ENCODE measurements at places on chromosomes 13 and 19.

DNA sequence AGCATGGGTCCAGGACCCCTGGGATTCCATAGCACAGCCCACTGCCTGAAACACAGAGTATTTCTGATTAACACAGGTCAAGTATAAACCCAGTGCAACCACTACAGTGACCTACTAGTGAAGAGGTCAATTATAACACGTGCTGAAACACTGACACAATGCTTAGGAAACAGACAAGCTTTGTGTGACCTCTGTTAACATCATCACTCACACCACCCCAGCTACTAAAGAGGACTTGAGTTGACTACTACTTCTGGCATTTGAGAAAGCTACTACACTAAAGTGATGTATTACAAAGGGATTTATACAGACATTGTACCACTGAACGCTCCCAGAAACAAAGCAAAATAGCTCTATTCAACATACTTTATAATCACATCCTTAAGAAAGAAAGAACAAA lies 1935.9 kb upstream of the PCDH20 start:
- DNase-seq: no peak

DNA sequence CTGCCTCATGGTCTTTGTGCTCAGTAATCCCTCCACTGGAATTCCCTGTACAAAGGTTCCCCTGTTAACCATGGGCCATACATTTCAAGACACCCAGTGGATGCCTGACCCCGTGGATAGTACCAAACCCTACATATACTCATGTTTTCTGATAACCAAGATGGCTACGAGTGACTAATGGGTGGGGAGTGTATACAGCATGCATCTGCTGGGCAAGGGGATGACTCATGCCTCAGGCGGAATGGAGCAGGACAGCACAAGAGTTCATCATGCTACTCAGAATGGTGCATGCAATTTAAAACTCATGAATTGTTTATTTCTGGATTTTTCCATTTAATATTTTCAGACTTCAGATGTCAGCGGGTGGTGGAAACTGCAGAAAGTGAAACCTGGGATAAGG lies 13.3 kb upstream of the FGF9 start:
- DNase-seq: no peak

DNA sequence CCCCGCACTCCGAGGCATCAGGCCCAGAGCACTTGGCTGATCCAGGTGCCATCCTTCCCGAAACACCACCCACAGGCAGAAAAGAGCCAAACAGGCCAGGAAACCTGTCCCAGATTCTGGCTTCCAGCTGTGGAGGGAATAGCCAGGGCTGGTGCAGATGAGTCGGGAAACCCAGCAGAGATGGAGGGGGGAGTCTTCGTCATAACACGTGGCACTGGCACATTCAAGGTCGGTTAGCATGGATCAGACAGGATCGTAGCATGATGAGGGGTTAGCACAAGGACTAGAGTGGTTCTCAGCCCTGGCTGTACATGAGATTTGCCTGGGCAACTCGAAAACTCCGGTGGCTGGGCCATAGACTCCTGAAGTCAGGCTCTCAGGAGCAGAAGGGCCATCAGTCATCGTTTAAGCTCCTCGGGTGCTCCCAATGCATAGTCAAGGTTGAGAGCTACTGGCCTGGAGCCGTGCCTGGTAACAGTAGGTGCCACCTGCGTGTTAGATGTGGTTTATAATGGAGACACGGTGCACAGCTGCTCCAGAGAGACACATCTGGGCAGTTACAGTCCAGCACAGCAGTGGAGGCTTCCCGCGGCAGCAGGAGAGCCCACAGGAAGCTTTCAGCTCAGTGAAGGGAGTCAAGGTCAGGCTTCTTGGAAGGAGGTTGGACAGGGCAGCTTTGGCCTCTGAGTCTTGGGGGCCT lies 6.3 kb downstream of the CYTH2 start:
- DNase-seq: no peak

DNA sequence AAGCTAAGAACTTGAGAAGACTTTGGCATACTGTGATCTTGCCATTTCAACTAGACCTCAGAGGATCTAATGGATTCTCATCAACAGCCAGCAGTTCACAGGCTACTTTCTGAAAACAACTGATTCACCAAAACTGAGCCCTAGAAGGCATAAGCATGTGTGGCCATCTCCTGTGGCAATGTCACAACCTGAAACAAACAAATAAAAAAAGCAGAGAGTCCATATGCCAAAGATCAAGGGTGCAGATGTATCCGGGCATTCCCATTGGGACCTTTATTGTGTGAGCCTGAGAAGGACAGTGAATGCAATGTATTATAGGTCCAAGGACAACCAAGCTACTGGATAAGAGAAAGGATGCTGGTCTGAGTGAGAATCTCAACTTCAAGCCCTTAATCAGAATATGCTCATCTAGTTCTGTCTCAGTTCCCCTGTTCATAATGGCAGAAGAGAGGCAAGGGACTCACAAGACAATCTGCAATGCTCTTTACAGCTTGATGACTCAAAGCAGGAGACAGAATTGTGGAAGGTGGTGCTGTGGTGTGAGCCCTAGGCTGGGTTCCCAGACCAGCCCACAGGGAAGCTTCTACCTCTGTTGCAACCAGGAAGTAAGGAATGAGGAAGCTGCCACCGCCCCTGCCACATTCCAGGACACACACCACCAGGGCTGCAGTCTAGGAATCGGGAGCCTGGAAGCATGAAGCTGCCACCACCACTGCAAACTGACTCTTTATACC lies 133.7 kb downstream of the RAP2A start:
- no peak for DNase-seq

- DNase-seq: no peak
Observed at GRCh38 chr19:10078329-10078728, 7.8 kb upstream of the SHFL start.

DNA sequence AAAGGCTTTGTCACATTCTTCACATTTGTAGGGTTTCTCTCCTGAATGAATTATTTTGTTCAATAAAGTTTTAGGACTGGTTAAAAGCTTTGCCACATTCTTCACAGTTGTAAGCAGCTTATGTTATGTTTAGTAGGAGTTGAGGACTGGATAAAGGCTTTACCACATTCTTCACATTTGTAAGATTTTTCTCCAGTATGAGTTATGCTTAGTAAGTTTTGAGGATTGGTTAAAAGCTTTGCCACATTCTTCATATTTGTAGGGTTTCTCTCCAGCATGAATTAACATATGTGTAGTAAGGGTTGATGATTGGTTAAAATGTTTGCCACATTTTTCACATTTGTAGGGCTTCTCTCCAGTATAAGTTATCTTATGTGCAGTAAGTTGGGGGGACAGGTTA lies 79.9 kb downstream of the ZNF431 start:
- DNase-seq: no peak

DNA sequence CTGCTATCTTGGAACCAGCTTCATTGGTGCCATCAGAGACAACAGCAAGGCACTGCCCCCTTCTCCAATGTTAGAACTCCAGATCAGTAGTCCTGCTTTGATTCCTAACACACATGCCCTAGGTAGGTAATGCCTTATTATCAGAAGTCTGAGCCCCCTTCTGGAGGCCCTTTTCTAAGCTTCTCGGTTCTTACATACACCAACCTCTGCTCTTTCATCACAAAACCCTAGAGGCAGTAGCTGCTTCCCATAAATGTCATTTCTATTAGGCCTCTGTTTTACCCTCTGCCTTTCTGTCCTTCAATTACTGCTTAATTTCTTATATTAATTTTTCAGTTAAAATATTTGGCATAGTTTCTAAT lies 65.3 kb upstream of the KLHL1 start:
- no peak for DNase-seq

GRCh38 chr13:37531049-37531448 lies 67.5 kb downstream of the POSTN start:
- DNase-seq: no peak

DNA sequence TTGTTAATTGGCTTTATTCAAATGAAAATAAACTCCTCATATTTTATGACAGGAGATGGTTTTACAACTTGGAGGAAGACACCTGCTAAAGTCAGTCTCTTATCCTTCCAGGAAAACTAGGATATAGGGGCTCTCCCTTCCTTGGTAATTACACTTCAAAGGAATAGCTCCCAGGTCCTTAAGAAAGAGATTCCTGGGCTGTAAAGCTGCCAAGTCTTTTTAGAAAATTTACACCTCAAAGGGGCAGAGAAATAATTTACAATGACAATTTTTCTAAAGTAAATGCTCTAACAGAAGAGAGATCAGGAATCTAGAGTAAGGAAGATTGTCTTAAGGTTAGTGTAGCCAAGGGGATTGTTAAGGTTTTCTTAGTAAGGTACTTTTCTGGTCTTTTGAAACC lies 1359.0 kb downstream of the OLFM4 start:
- no peak for DNase-seq

DNA sequence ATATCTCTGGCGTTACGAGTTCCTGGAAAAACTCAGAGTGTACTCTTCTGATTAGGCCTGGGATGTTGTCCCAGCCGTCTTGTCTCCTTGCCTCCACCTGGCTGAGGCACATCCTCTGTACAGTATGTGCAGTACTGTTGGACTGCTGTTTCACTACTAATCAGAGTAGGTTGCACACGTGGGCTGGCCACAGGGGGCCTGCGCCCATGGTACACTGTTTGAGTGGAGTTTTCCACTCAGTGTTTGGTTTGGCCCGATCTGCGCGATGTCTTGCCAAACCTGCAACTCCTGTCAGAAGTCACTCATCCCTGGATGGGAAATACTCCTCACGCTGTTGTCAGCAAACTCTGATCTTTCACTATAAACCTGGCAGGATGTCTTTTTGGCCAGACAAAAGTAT lies 189.6 kb upstream of the CSNK1A1L start:
- no peak for DNase-seq

DNA sequence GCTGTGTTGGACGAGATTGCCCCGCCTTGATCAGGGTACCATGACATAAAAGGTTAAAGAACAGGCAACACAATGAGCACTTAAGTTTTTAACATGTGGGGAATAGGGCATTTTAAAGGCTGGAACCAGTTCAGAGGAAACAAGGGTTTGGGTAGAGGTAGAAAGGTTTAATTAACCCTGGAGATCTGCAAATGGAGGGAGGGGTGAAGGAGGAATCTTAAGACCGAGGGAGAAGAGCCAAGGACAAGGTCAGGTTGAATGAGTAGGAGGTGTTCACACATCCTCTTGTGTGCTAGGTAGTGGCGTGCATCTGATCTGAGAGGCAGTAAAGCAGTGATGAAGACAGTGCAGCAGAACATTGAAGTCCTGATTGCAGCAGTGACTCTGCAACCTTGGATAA lies 28.5 kb downstream of the SKA3 start:
- no peak for DNase-seq

GRCh38 chr19:21705393-21705792 lies 62.0 kb downstream of the ZNF100 start:
- DNase-seq: no peak

- DNase-seq: no peak
Observed at GRCh38 chr19:29287061-29287460, 74.1 kb upstream of the UQCRFS1 start.

- no peak for DNase-seq
Observed at GRCh38 chr13:40786568-40786996, 2.8 kb upstream of the SLC25A15 start.

DNA sequence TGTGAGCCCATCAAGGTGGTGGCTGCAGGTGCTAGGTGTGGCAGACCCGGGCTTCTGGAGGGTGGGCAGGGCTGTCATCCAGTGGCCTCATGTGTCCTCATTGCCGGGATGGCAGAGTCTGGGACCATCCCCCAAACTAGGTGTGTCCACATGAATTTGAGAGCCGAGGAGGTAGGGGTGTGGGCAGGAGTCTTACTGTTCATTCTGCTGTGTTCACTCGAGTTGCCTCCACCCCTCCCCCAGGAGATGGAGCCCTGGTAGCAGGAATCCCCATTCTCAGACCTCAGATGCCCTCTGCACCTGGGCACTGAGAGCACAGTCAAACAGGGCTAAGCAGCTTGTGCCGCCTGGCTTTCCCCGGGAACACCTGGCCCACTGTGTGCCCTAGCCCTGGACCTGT lies 22.4 kb downstream of the NAXD start:
- no peak for DNase-seq

GRCh38 chr13:73366241-73366640 lies 307.4 kb downstream of the KLF5 start:
- DNase-seq: no peak

- DNase-seq: no peak
Observed at GRCh38 chr13:93151277-93151676, 75.3 kb upstream of the GPC6 start.

- no peak for DNase-seq
Observed at GRCh38 chr19:10780368-10780767, 55.6 kb downstream of the TMED1 start.

DNA sequence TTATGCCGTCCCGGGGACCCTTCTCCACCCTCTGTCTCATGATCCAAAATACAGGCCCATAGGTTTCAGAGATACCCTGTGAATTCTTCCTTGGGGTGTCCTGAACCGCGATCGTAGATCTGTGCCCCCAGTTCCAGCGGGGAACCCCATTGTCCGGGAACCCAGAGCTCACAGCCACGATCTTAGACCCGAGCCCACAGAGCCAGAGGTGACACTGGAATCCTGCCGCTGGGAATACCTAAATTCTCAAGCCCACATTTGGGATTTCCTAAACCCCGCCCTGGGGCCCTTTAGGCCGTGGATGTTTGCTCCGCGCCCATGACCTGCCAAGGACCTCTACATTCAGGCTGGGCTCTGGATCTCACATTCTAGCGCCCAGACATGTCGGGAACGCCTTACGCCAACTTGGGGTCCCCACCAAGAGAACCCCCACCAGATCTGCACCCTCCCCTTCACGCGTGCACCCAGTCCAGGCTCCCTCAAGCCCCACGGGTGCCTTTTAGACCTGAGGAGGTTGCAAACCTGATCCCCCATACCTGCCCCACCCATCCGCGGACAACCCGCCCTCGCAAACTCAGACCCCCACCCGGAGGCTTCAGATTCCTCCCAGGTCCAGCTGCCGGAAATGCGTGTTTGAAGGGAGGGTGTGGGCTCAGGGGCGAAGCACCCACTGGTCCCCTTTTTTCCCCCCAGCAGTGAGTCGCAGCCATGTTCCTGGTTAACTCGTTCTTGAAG lies 605 bp downstream of the CAPNS1 start:
- DNase-seq: peak; percentile 21

- no peak for DNase-seq
Observed at GRCh38 chr13:22198641-22199217, 527.9 kb downstream of the FGF9 start.

- DNase-seq: no peak
Observed at GRCh38 chr19:15251010-15251748, 18.9 kb upstream of the EPHX3 start.

DNA sequence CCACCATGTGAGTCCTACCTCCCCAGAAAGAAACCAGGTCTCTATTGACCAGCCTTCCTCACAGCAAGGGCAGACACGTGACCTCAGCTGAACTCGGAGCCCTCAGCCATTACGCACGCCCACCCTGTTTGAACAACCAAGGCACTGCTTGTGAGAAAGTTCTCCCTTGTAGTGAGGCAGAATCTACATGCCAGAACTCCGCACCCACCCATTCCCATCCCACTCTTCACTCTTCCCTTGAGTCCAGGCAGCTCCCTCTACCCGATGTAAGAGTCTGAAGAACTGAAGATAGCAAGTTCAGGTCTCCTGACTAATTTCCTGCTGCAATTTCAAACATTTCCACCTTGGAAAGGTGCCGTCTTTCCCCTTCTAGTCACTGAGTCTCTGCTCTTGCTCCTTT lies 6.4 kb downstream of the NOVA2 start:
- DNase-seq: no peak

GRCh38 chr19:12676384-12676792 lies 5.3 kb downstream of the DHPS start:
- DNase-seq: peak; percentile 0

Measured in NCI-H2081 treated with DMSO at 0.1 percent for 48 hours (cell line).